ENCODE measurements at places on chromosomes 2 and 18.

GRCh38 chr2:130759906-130760753, 4.8 kb downstream of the AMER3 start:
- no peak for DNase-seq

GRCh38 chr18:52237551-52237950, 102.4 kb upstream of the DCC start:
- DNase-seq: peak; percentile 0

DNA sequence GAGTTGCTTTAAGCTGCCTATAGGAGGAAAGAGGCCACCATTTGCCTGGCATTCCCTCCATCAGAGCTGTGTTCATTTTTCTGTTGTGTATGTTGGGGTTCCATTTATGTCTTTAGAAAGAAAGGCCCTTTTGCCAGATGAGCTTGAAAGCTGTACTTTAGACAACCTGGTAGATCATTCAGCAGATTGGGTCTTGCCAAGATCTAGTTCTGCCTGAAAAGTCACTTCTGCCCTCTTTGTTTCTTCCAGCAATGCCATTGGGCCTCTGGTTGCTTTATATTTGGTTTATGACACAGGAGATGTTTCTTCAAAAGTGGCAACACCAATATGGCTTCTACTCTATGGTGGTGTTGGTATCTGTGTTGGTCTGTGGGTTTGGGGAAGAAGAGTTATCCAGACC, 14.4 kb downstream of the SLC20A1 start:
- peak; percentile 18 for DNase-seq

DNA sequence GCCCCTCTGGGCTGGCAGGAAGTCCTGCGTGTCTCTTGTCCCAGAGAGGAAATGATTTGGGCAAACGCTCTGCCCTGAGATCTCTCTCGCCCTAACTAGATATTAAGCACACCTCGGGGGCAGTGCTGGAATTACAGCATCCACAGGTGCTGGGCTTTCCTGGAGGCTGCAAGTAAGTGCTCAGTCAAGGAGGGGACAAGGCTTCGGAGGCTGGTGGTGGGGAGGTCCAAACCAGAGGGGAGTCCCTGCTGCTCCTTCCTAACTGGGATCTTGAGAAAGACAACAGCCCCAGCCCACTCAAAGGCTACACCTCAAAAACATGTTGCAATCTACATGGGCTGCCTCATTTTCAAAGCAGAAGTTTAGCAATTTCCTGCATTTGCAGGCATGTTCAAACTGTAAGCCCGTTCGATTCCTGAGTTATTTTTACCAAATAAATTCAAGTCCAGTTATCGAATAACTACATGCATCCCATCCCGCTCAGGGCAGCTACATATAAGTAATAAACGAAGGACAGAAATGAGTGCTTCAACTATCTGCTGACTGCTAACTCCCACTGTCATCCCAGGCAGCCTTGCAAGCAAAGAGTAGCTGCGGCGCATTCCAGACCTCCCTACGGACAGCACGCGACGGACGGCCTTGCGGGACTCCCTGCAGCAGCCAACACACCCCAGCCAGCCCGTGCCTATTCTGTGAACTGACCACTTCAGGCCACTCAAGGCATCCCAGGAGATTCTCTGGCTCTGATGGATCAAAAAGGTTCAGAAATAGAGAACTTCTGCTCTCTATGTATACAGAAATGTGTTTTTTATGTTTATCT, 27.5 kb downstream of the ZNF516 start:
- DNase-seq: peak; percentile 95

- peak; percentile 37 for DNase-seq
Observed at GRCh38 chr2:190121971-190122370, 59.4 kb upstream of the MSTN start.

- DNase-seq: no peak
Observed at GRCh38 chr2:178589335-178589734, 109.1 kb downstream of the PLEKHA3 start.

GRCh38 chr2:1610096-1610485, 134.2 kb downstream of the PXDN start:
- DNase-seq: no peak

GRCh38 chr2:147030966-147031720, 813.7 kb upstream of the ACVR2A start:
- no peak for DNase-seq

DNA sequence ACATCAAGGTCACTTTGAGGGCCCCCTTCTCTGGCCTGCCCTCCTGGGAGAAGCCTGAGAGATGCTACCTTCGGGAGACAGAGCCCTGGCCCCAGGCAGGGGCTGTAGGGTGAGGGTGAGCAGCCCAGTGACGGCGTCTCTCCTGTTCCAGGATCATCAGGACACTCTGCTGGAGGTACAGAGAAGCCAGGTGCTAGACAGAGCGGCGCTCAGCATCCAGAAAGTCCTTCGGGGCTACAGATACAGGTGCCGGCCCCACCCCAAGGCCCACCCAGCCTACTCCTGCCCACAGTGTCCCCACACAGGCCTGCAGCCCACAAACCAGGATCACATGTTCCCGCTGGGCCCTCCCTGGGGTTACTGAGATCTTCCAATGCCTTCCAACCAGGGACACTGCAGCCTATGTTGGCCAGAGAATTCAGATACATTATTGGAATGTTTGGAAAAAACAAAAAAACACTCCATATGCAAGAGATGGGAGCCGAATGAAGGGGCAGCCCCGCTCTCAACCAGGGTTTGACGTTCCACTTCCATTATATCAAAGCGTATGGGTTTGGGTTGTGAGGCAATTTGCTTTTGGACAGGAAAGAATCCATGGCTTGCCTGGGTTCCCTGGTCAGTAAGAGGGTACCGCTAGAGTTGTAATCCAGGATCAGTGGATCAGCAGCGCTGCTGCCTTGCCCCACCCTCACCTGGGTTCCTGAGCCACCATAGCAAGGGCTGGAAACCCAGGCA, 49.5 kb upstream of the GPR17 start:
- DNase-seq: no peak

DNA sequence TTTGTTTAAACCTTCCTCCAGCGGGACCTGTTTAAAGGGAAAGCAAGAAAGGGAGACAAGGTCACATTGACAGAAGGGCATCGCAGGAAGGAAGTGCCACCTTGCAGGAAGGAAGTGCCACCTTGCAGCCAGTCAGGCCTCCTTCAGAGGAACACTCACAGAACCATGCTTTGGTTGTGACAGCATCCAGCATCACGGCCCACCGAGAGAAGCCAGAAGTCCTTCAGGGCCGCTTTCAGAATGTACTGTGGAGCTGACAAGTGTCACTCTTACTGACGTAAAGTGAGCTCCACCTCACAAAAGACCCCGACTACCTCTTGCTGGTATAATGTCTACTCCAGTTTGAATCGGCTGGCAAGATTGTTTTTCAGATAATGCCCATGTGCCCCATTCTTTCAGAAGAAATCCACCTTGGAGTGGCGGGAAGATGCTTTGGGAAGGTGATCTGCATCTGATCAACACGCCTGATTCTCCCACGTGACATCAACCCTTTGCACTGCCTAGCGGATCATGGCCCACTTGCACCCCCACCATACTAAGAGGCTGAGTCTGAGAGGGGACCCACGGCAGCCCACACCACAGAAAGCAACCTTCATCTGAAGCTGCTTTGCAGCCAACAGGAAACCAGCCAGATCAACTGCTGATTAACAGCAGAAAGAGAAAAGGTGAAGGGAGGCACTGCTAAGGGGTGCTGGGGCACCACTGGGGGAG, 99.8 kb downstream of the UXS1 start:
- no peak for DNase-seq

GRCh38 chr2:128362176-128362888, 43.7 kb upstream of the HS6ST1 start:
- no peak for DNase-seq

DNA sequence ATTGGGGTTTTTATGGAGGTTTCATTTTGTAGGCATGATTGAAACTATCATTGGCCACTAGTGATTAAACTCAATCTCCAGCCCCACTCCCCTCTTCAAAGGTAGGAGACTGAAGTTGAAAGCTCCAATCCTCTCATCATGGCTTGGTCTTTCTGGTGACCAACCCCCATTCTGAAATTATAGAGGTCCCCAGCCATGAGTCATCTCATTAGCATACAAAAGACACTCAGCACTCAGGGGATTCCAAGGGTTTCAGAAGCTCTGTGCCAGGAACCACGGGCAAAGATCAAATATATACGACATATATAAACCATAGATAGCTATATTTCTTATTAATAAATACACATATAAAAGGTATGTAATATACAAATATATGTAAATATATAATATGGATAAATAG, 256.0 kb upstream of the POU3F3 start:
- peak; percentile 18 for DNase-seq
